ENCODE measurements at places on chromosomes 12 and 14.

DNA sequence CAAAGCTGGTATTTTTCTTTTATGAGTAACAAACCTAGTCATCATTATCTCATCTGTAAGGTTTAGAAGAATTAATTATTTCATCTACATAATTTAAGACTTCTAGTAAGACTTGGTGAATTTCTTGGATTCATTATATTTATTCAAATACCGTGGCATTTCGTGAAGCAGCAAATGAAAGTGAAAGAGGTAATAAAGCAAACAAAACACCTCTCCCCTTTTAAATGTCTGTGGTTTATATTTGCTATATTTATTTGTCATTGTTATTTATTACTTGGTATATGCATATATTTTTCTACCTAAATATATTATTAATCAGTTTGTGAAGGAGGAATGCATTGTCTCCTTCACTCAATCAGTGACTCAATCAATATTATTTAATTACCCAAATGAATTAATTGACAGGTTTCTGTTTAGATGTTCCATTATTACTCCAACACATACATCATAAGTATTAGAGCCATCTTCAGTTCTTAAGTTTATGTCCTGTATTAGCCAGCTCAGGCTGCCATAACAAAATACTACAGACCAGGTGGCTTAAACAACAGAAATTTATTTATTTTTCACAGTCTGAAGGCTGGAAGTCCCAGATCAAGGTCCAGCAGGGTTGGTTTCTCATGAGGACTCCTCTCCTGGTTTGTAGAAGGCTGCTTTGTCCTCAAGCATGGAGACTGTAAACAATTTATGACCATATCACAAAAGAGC lies 6.6 kb downstream of the CFAP54 start:
- DNase-seq, result no peak

DNA sequence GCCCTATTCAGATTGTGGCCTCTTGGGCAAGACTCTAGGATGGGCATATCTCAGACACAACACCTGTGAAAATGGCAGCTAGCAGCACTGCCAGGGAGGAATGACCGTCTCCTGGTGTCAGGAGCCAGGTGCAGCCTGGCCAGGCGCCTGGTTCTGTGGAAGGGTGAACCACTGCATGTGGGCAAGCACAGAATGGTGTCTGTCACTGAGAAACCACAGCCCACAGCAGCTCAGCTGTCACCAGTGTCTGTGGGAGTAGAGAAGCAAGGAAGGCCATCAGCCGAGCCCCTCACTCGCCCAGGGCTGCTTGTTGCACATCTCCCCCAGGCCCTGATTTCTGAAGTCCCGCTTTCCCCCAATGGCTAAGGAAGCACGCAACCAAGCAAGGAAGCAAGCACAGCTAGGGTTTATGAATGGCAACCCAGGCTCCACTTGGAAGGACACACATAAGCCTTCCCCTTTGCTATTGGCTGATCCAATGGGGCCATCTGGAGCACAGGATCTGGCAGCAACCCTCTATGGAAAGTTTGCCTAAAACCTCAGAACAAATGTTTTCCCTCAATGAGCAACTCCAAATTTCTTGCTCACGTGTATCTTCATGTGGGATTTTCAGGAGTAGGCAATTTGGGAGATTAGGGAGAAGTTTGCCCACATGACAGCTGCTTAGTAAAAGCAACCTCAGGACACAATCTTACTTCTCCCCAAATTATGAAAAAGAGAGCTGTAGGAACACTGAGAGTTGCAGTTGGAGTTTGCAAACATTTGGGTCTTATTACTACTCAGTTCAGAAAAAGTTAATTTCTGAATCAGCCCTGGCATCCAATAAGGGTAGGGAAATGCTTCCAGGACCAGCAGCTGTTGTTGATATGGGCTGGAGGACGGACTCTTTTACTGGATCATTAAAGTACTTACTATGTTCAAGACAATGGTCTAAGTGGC lies 44.7 kb downstream of the GPHB5 start:
- DNase-seq, result no peak

DNA sequence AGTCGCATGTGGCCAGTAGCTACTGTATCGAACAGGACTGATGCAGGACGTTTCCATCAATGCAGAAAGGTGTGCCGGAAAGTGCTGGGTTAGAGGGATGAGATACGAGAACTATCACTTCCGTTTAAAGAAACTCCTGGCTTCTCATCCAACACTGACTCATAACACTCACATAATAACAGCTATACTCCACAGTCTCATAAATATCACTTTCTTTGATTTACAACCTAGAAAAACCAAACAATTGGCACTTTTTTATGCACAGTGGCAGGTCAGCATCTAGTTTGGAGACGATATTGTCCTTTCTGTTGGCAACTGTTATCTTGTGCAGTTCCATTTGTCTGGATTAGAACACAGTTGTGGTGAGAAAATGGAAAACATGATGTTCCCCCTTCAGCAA lies 43.4 kb downstream of the SLC25A21 start:
- no peak for DNase-seq

DNA sequence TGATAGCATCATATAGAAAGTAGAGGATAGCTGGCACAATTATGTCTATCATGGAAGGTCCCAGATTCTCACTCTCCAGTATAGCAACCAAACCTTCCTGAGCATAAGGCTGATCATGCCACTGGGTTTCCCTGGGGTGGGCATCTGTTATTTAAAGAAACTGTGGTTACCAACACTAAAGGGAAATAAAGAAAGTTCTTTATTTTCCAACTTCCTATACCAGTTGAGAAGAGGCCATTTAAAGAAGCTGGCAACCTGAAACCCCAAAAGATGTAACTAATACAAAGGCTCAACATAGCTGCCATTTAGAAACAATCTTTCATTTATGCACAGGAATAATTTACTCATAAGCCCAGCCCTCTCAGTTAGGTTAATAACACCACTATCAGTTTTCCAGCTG lies 3.1 kb downstream of the BCAT1 start:
- DNase-seq, result no peak

DNA sequence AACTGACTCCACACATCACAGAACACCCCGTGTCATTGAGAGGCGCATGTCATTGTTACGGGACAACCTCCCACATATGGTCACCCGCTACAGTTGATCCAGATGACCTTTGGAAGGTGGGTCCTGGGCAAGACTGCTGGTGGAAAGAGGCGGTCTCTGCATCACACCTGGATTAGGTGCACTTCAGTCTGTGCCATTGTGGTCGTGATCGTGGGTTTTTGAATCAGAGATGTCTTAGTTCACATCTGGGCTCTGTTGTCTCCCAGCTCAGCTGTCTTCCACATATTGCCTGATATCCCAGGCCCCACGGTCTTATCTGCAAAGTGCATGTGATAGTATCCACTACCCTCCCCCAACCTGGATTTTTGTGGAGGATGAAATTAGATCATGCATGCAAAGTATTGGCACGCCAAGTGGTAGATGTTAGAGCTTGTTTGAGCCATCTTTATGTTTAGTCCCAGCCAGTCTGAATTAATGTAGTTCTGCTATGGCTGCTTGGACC lies 208.7 kb upstream of the FOXN3 start:
- DNase-seq, result no peak

DNA sequence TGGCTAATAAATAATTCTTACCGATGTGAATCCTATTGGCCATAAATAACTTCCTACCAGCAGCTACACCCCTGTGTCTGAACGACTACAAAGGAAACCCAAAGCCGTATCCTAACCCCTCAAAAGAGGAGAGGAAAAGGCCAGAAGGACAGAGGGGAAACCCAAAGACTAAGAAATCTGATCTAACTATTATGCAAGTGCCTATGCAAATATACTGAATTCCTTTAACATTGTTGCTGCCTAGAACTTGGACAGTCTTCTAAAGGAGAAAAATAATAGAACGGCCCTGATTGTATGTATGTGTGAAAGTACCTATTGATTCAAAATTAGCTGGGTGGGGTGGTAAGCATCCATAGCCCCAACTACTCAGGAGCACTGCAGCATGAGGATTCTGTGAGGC lies 997 bp downstream of the PLEKHG7 start:
- DNase-seq, result no peak

GRCh38 chr12:61023231-61023630 lies 1237.0 kb upstream of the USP15 start:
- DNase-seq, result no peak

DNA sequence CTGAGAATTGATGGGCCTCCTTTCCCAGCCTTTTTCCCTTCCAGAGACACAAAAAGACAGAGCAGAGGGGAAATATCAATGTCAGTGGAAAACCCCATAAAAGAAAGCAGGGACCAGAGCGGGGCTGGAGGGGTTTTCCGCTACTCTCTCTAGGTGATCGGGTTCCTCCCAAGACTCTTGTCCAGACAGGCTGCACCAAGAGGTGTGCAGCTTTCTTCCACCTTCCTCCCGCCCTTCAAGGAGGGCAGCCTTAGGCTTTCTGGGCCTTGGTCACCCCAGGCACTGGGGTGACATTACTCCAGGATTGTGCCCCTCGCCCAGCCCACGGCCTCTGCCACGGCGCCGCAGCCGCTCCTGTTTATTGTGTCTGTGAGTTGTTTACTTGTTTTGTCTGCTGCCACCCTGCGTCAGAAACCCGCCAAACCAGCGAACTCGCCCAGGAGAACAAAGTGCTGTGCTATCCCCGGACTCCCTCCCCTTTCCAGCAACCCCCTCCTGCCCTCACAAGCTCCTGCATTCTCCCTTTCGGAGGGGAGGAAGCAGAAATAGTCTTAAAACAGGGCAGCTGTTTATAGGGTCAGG lies 6.7 kb upstream of the HOXC6 start:
- no peak for DNase-seq

DNA sequence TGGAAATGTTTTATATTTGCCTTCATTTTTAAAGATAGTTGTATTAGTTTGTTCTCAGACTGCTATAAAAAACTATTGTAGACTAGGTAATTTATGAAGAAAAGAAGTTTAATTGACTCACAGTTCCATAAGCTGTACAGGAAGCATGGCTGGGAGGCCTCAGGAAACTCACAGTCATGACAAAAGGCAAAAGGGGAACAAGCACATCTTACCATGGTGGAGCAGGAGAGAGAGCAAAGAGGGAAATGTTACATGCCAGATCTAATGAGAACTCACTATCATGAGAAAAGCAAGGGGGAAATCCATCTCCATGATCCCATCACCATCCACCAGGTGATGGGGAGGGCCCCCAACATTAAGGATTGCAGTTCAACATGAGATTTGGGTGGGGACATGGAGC lies 35.5 kb upstream of the UNC79 start:
- no peak for DNase-seq

DNA sequence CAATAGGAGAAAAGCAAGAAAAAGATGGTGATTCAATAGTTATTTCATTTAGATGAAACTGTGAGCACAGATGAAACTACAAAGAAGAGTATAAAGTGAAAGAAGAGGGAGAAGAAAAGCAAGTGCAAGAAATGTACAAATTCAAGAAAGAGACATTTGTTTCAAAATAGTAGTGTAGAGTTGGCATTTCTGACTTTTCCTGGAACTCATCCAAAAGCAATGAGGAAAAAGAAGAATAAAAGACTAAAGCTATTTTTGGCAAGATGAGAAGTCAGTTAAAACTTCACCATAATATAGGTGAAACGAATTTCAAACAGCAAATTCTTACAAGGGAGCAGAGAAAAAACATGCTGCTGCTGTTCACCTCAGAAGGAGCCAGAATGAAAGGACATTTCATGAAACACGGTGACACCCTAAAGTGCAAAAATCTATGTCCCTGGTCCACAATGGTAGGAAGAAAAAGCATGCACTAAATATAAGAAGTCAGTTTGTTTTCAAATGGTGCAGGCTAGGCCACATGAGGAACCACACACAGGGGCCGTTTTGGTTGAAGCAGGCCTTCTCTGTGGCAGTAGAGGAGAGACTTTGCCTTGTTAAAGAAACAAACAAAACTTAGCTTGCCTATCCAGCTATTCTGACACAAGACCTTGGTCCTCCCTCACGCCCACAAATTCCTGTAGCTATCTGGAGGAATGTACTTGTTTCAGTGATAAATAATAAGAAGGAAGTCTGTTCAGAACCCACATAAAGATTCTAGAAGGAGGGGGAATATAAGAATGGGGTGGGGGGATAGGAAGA lies 11.1 kb upstream of the CMAS start:
- no peak for DNase-seq

DNA sequence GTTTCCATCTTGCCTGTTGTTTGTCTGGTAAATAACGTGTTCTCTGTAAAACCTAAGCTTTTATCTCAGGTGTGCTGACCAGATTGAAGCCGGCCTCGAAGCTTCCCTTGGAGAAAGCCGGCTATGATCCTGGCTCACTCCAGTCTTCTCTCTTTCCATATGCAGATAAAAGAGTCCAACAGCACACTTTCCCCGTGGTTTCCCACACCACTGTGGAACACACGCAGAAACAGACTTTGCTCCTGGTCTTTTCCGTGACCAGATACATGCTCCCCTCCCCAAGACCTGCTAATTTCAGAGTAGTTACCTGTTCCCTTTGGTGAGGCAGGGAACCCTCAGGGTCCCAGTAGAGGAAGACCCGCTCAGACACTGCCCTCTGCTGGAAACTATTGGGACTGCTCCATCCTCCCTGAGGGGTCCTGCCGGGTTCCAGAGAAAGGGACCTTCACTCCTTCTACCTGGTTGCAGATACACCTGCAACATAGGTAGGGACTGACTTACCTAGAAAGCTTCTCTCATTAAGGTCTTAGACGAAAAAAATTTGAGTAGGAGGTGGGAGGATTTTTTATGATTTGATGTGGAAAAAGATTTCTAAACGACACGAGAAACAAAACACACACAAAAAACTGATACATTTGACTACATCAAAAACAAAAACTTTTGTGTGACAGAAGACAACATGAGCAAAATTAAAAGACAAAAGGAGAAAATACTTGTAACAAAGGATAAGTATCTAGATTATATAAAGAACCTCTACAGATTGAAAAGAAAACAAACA lies 415.4 kb upstream of the CCDC196 start:
- DNase-seq, result peak; percentile 42

GRCh38 chr12:10140001-10140400 lies 10.0 kb upstream of the CLEC7A start:
- no peak for DNase-seq

GRCh38 chr14:70907996-70908934 lies 1.0 kb downstream of the PCNX1 start:
- peak; percentile 42 for DNase-seq

DNA sequence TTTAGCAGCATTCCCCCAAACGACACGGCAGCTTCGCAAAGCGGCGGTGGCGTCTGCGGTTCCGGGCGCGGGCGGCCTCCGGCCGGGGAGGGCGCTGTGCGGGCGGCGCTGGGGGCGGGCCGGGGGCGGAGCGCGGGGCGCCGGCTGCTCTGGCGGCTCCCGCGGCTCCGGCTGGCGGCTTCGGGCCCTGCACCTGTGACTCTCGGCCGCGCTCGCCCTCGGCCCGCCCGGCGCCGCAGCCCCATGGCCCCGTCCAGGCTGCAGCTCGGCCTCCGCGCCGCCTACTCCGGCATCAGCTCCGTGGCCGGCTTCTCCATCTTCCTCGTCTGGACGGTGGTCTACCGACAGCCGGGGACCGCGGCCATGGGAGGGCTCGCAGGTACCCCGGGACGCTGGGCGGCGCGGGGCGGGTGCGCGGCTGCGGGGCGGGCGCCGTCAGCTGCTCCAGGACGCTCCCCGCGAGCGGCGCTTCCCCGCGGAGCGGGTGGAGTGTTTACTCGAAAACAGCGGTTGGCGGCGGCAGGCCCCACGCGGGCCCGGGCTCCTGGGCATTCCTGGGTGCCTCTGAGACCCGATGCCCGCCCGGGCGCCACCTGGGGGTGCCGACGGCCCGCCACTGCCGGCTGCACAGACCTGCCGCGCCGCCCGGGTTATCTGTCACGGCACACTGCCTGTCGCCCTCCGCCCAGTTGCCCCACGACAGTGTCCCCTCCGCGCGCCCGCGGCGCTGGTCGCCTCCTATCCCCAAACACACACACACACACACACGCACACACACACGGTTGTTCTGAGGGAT lies at the start of gene SLC48A1:
TSS of gene SLC48A1 (plus strand) at position 177 of the 796 bp plus-strand sequence. CDS start at position 244, 67 bp downstream.
- peak; percentile 67 for DNase-seq

GRCh38 chr14:105060751-105061427 lies 4.3 kb downstream of the GPR132 start:
- no peak for DNase-seq

- no peak for DNase-seq
These were observed 43.3 kb upstream of the PTPRO start for GRCh38 chr12:15278816-15279658.
